Hematopoietic multipotent progenitor cell (in vitro differentiated cells): ENCODE measurements at places on chromosomes 2 and 18.

GRCh38 chr2:60819936-60820335, 61.4 kb upstream of the REL start:
- DNase-seq = no peak

- DNase-seq = no peak
Observed at GRCh38 chr18:31040686-31041270, 1.8 kb downstream of the DSC3 start.

- no peak for DNase-seq
Observed at GRCh38 chr2:239271882-239272281, 128.9 kb downstream of the HDAC4 start.

DNA sequence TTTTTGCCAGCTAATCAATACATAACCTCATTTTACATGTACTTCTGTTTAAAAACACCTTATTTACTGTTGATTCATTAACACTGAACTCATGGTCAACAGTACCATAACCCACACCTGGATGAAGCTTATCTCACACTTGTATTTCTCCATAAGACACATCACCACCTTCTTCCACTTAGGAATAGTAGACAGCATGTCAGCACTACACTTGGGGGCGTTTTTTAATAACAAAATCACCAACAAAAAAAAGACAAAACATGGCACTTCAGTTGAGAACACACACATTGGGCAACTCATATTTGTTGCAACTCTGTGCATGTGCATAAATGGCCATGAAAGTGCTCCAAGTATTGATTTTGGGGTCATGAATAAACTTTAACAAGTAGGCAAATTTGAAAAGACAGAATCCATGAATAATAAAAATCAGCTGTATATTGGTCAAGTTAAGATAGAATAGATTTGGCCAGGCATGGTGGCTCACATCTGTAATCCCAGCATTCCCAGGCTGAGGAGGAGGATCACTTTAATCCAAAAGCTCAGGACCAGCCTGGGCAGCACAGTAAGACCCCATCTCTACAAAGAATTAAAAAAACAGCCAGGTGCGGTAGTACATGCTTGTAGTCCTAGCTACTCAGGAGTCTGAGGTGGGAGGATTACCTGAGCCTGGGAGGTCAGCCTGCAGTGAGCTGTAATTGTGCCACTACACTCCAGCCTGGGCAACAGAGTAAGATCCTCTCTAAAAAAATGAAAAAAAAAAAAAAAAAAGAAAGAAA, 84.4 kb upstream of the SRD5A2 start:
- DNase-seq = no peak

- no peak for DNase-seq
Observed at GRCh38 chr2:145016711-145017110, 496.8 kb upstream of the ZEB2 start.

DNA sequence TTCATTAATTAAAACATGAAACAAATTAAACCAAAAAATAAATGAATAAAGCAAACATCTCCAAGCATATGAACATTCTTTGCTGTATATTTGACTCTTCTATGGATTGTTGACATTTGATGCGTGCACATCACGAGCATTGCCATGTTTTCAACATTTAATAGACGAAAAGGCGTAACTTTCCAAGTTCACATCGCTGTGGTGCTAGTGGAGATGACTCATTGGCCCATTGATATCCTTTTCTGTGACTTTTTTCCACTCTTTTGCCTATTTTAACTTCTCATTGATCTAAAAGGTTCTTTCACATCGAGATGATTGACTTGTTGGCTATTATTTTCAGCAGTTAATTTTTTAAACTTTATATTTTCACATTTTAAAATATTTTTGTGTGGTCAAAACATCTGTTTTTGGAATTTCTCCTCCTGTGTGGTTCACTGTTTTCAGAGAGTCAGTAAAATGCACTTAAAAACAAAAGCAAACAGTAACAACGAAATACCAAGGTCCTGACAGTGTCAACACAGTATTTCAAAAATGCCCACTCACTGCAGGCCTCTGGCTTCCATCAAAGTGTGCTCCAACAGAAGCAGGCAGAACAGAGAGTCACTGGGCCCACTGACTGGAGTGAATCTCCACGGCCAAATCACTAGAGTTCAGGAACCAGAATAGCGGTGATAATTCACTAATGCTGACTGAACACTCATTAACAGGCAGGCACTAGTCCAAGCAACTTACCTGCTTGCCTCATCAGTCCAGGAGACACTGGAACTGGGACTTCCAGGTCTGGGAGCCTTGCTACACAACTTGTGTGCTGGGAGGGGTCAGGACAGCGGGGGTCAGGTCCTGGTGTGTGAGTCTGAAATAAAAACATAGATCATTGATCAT, 372.2 kb upstream of the SMIM21 start:
- no peak for DNase-seq

DNA sequence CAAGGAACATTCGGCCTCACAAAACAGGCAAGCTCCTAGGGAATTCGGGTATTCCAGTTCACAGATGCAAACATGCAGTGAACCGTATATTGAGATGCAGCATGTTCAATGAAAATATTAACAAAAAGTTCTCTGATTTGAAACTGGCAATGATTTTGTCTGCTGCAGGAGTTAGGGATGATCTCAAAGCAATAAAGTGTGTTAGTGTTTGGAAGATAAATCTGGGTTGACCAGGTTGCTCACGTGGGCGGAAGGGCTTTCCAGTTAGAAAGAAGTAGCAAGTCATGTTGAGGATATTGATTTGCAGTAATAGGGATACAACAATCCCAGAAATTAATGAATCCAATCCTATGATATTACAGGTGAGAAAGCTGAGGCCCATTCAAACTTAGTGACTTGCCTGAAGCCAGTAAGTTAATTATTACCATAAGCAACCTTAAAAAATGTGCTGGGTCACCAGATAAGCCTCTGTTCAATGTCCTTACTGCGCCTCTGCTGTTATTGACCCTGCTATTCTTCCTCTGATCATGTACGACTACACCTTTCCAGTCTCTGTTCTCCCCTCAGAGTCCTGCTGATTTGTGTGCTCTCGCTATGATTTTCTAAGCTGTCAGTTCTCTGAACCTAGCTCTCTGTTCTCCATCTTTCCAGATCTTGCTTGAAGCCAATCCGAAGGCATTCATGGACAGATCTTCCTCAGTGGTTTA, 370.8 kb downstream of the DSEL start:
- DNase-seq = no peak

- DNase-seq = no peak
Observed at GRCh38 chr2:9394816-9395215, 28.5 kb downstream of the ITGB1BP1 start.

- no peak for DNase-seq
Observed at GRCh38 chr2:72092111-72092510, 55.6 kb downstream of the CYP26B1 start.

GRCh38 chr2:105179469-105180372, 61.8 kb upstream of the GPR45 start:
- DNase-seq = peak; percentile 40

- no peak for DNase-seq
Observed at GRCh38 chr18:56146565-56146964, 491.8 kb downstream of the TXNL1 start.

DNA sequence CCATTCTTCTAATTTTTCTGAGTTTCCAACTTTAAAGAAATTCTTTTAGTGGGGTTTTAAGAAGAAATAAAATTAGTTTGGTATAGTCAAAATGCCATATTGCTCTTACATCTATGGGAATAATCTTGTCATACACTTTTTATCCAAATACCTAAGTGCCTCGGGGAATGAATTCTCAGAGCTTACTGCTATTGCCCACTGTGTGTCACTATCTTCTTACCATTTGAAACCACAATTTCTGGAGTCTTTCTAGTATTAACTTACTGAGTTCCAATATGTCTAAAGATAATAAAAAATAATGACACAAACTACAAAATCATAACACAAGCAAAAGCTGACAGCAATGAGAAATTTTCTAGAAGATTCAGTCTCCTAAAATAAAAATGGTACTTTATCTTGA, 23.7 kb upstream of the DNAH6 start:
- no peak for DNase-seq

- no peak for DNase-seq
Observed at GRCh38 chr2:170056900-170057299, 121.0 kb upstream of the MYO3B start.

DNA sequence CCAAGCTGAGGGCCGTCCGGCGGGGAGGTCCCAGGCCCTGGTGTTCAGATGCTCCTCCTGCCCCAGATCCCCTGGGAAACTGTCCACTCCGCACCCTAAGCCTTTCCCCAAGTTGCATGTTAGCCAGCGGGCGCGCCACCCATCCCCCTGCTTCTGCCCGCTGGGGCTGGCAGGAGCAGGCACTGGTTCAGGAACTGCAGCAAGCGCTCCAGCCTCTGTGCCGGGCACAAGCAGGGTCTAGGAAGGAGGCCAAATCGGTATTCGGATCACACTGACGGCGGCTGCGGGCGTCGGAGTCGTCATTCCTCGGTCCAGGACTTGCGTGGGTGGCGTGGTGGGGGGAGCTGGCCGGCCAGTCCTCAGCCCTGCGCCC, 53.7 kb downstream of the FAM168B start:
- no peak for DNase-seq

DNA sequence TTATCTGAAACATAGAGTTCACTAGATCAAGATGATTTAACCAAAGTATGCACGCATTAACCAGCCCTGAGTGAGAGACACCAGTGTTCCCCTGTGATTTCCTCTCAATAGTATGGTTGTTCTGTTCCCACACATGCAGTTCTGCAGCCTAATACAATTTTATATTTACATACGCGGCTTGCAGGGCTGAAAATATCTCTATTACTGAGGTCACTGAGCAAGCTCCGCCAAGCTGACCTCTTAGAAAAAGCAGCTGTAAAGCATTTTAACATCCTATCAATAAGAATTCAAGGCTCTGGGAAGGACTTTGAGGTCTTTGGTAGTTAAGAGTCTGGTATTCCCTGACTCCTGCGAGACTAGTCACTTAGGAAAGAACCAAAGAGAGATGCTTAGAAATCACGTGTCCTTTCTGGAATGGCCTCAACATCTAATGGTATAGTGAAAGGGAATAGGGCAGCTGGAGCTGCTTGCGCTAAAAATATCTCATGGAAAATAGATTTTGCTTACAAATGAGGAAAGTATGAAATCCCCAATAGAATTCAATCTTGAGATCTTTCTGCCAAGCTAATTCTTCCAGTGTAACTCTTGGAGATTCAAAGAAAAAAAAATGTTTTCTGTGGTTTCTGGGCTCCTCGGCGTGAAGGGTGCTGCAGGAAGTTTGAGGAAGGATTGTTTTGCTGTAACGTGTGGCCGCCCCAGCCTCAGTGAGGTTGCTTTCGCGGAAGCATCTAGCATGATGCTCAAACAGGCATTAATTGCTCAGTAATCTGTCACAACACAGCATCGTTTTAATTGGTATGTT, 59.2 kb downstream of the DOCK10 start:
- peak; percentile 29 for DNase-seq

DNA sequence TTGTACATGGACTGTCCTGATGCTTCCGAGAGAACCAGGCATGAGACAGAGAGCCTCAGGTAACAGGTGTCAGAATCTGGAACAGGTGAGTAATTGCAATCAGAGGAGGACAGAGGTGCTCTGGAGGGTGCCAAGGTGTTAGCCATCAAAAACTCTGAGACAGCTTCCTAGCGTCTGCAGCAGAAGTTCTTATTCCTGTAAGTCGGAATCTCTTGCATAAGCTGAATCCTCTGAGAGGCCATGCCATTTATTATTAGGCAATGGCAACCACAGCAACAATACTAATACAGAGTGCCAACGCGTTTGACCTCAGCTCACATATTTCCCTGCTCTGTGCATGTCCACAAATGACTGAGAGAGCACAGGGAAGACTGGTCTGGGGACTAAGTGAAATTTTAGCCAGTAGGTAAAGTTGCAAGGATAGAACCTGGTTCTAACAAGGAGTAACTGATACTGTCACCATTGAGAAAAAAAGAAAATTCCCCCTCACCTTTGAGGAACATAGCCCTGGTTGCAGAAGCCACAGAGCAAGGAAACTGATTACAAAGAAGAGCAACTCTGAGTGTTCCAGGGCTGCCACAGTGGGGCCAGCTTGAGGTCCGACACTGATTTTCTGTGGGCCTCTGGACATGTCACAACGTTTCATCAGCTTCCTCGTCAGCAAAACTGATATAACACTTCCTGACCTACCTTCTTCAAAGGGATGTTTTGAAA, 55.1 kb upstream of the ACSL3 start:
- DNase-seq = no peak

- no peak for DNase-seq
Observed at GRCh38 chr2:129337076-129337475, 642.4 kb upstream of the RAB6C start.

DNA sequence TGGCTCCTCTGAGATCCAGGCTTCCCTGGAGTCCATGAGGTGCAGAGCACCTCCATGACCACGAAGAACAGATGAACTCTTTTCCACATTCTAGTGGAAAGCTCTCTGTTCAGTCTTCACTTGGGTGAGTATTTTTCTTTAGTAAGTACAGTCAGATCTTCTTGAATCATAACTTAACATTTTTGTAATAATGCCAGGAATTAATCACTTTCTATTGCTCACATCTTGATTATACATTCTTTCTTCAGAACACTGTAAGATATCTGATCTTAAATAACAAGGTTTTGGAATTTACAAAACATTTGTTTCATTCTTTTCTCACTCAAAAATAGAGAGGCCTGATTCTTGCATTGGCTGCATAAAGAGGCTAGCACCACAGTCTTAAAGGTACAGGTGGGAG, 45.4 kb upstream of the RND3 start:
- no peak for DNase-seq

GRCh38 chr18:77098029-77098428, 34.6 kb downstream of the MBP start:
- DNase-seq = peak; percentile 45

DNA sequence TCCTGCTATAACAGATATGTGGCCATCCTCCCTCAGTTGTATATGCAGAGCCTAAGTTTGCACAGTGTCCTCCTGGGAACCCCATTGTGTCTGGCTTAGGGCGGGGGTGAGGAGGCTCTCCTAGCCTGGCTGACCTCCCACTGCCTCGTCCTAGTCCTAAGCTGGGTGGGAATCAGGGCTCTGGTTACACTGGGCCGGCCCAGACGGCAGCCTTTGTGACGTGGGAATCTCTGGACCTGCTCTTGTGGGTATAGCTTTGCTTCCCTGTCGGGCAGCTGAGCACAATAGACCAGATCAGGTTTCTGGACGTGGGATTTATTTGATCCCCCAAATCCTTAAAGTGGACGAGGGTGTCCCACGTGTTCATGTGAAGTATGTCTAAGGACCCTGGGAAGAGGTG, 2.9 kb downstream of the ACKR3 start:
- no peak for DNase-seq
